ENCODE measurements at places on chromosomes 5 and 9.

GRCh38 chr9:75990156-75990555, 99.7 kb downstream of the PCSK5 start:
- no peak for DNase-seq

DNA sequence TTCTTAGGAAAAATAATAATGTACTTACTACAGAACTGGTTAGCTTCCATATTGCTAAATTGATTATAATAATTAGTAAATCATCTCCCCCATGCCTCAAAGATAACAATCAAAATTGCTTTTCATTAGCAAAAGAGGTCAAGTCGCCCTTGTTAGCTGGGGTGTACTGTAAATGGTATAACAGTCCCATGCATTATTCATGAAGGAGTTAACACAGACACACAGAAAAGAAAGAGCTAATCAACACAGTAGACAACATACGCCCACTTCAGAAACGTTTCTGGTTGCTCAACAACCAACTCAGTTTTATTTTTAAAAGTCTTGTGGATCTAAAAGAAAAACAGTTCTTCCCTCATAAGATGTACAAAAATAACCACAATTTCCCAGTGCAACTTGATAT, 100.2 kb downstream of the MPDZ start:
- no peak for DNase-seq

DNA sequence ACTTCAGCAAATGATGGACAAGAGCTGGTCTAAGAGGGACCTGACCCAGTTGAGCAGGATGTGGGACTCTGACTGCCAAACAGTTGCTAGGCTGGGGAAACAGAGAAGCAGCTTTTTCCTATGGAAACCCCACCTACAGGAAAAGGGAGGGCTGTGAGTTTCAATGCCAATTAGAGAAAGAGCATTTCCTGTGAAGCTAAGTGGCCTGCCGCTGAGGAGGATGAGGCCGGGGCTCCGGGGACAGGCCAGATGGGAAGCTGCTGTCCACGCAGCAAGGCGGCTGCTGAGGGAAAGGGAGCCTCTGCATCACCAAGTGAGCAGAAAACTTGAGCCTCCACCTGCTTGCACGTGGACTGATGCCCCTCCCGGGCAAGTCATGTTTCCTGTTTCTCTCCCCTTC, at the start of gene PCDH12:
Gene PCDH12 (minus strand): TSS at position 90 of the 400 bp plus-strand sequence. CDS start 351 bp downstream, outside the sequence.
- no peak for DNase-seq

DNA sequence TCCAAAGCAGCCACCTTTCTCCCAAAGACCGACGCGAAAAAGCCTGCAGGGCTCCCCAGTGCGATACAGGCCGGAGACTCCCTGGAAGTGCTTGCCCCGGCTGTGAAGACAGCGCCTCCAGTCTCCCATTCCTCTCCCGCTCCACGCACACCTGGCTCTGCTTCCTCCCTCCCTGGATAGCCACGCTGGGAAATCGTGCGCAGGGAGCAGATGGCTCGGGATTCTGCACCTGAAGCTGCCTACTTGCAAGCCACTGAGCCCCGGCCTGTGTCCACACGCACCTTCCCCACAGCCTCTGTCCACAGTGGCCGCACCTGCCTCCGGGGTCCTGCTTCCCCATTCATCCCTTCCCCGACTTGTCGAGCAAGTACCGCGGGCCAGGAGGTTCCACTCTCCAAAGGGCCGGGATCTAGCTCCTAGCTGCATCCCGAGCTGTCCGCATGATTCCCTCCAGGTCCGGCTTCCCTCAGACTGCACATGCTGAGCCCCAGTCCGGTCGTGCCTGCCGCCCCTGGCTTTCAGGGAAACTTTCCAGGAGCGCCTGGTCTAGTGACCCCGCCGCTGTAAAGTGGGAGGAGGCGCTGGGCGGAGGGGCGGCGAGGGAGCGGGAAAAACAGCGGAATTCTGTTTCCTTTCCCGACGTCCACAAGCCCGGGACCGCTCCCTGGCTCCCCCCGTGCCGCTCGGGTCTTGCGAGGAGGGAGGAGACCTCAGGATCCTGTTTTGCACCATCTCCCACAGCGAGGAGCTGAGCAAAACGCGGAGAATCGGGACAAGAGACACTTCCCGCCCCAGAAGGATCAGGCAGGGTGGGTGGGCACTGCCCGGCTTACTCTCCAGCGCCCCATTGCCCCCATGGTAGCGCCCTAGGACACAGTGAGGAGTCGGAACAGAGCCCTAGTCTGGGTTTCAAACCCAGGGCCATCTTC, 2.0 kb downstream of the SEMA6A start:
- no peak for DNase-seq

- no peak for DNase-seq
Measured at GRCh38 chr9:35636135-35636876, 14.4 kb downstream of the SIT1 start.

- DNase-seq = peak; percentile 96
Measured at GRCh38 chr9:120935383-120935857, 8.8 kb upstream of the TRAF1 start.

- DNase-seq = no peak
Measured at GRCh38 chr9:113574441-113575262, 111.1 kb downstream of the RGS3 start.

GRCh38 chr5:180034564-180034963, 37.0 kb downstream of the RNF130 start:
- no peak for DNase-seq

- no peak for DNase-seq
Measured at GRCh38 chr5:79847561-79847960, 143.5 kb downstream of the MTX3 start.

- DNase-seq = no peak
Measured at GRCh38 chr9:135902655-135903357, 4.5 kb downstream of the CAMSAP1 start.

DNA sequence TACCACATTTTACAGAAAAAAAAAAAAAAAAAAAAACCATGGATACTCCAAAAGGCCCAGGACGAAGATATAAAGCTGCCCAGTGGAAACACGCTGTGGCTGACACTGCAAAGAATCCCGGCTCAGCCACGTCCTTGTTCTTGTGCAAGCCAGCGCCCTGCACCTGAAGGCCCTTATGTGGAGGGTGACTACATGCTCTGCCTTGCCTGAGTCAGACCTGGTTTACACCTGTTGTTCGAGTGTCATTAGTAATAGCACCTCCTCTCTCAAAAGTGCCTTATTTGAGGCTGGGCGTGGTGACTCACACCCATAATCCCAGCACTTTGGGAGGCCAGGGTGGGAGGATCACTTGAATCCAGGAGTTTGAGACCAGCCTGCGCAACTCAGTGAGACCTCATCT, 54.3 kb upstream of the ZSWIM6 start:
- DNase-seq = no peak

All from omental fat pad (tissue), 4 donors.